ENCODE measurements at places on chromosomes 4 and X.

DNA sequence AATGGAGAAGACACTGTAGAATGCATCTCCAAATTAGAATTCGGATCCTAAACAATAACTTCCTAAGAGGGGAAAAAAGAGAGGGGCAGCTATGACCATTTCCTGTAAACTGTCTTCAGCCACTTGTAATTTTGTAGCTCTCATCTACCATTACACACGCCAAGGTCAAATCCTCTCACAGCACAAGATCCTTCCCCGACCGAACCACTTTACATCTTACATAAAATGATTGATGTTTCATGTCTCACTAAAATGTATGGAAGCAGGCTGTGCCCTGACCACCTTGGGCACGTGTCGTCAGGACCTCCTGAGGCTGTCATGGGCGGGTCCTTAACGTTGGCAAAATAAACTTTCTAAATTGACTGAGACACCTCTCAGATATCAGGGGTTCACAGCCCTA, 24.1 kb upstream of the PBDC1 start:
- DNase-seq = no peak

GRCh38 chr4:108087293-108087967, 81.3 kb downstream of the LEF1 start:
- DNase-seq = no peak

GRCh38 chr4:8133897-8134563, 24.6 kb downstream of the ABLIM2 start:
- DNase-seq = no peak

DNA sequence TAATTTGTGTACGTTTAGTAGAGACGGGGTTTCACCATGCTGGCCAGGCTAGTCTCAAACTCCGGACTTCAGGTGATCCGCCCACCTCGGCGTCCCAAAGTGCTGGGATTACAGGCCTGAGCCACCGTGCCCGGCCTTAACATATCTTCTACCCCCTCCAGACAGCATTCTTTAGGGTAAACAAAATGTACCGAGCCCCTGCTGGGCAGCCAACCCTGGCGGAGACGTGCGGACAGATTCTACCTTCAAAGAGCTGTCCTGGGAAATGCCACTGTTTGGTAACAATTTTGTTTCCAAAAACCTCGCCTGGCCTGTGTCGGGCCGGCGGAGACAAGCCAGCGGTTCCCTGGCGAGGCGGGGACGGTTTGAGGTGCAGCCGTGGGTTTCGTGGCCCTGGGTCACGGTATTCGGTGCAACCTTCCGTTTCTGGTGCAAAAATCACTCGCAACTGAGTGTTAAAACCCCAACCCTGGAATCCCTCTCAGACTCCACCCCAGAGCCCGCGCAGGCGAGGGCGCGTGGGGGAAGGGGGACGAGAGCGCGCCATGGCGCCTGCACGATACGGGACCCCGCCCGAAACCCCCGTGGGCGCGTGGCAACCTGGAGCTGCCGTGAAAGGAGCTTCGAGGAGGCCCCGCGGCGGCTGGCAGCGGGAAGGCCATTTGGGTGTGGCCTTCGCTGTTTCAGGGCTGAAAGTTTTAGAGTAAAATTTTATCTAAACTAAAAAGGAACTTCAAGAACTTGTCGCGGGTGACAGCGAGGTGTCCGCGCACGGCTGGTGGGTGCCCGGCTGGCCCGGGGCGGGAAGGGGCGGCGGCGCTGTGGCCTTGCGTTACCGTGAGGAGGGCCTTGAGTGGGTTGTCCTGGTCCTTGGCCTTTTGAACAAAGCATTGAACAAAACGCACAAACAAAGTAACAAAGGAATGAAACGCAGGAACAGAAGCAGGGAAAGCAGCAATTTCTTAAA, 17.0 kb downstream of the MRFAP1 start:
- no peak for DNase-seq

DNA sequence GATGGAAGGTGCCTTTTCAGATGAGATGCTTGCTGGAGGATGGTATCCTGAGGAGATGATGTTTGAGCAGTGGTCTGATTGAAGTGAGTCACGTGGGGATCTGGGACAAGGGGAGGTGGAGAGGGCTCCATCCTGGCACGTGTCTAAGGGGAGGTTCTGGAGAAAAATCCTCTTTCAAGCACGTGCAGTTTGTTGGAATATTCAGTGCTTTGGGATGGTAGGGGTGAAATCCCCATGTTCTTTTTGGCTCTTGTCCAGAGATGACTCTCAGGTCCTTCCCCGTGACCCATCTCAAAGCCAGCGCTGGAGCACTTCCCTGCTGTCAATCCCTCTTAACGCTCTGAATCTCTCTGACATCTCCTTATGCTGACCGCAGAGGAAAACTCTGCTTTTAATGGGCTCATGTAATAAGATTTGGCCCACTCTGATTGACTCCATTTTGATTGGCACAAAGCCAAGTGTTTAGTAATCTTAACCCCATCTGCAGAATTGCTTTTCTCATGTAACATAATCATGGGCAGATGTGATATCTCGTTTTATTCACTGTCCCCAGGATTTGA, 10.8 kb upstream of the KLKB1 start:
- DNase-seq = no peak

DNA sequence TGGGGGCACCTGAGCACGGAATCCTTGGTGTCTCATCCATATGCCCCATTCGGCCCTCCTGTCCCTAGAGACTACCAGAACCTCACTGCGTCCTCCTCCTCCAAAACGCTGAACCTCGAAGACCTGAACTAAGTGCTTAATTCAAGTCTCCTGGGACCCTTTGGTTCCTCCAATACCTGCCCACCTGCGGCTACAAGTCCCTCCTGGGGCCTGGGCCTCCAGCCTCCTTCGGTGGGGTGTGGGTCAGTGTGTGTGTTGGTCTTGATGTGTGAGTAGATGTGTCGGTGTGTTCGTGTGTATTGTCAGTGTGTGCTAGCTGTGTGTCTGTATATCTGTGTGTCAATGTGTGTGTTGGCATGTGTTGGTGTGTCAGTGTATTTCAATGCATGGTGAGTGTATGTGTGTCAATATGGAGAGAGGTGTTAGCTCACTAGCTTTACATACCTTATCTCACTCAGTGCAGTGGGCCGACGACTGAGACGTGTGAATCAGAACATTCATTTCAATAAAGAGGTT, 2.6 kb upstream of the SEPTIN6 start:
- no peak for DNase-seq

DNA sequence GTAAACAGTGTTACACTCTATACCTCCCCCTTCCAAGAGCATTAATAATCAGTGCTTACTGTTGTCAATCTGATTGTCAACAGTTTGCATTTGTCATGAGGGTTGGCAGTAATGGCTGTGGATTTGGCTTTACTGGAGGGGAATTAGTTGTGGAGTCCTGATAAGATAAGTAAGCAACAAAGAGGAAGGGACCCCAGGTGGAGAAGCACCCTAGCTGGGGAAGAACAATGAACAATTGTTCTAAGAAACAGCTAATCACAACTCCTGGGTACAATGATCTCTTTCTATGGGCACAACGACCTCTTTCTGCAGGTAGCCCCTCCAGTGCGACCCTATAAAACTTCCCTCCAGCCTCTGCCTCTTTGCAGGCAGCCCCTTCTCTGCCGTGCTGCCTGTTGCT, 53.2 kb upstream of the CDKN2AIP start:
- DNase-seq = no peak

DNA sequence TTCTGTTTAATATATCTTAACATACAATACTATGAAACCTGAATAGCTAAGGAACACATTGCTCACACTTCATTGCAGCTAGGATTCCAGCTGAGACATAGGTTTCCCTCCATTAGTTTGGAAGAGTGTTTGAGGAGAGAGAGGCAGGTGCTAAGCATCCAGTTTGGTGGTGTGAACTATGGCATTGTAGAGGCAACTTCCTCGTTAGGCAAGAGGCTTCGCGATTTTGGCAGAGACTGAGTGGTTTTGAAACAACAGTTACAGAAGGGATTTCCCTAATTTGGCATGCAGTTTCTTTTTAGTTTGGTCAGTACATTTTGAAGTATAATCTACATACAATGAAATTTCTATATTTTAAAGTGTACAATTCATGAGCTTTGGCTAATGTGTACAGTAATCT, 117.1 kb upstream of the BMP3 start:
- DNase-seq = no peak

- DNase-seq = no peak
Observed at GRCh38 chrX:149987613-149988012, 49.3 kb upstream of the EOLA2 start.

- no peak for DNase-seq
Observed at GRCh38 chrX:7191681-7192110, 43.7 kb upstream of the PUDP start.

DNA sequence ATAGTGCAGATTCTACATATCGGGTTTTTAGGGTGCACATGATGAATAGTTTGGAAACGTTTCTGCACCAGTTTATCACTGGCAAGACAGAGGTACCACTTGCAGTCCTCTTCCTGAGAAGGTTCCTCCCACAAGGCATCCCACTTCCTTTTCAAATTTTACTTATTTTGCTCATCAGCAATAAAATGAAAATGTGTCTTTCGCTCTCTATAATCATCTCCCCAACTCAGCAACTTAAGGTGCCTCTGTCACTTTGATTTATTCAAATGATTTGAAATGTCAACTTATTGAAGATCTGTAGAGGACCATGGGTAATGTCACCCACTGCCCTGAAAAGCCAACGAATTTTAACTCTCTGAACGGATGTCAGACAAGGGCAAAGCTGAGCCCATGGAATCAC, 53.2 kb downstream of the VGLL1 start:
- DNase-seq = no peak

DNA sequence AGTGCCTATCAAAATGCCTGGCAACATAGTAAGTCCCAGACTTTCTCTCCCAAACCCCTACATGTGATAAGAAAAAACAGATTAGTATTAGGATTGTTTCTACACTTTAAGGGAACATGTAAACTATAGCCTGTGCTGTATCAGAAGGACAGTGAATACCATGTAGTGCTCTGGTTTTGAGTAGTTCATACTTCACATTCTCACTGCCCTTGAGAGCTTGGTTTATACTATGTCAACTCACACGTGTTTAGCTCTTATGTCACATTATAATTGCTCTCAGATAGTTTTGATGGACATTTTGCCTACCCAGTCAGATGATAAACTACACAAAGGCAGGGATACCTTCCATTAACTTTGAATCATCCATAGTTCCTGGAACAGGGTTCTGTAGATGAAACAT, 58.0 kb upstream of the PGRMC2 start:
- DNase-seq = no peak

DNA sequence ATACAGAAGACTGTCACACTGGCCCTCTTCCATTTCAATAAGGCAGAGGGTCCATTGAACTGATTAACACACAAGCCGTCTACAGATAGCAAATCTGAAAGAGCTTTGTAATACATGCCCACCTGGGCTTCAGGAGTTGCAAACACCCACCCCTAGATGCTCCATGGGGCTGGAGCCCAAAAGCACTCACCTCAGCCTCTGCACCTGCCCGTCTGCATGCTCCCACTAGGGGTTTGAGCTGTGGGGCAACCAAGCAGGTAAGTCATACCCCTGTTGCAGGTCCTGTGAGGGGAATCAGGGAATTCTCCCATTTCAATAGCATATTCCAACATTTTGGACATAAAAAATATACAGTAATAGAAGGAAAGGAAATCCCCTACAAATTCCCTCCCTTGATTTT, 243.0 kb upstream of the KCNIP4 start:
- no peak for DNase-seq

- no peak for DNase-seq
Observed at GRCh38 chrX:34653811-34654210, 3.3 kb downstream of the TMEM47 start.

All from glutamatergic neuron (in vitro differentiated cells).